ENCODE measurements at places on chromosomes 2 and 18. TPM values are rescaled to one million over a fixed set of nuclear protein-coding genes. Genes with fewer than 3 reads are reported as not detected.

GRCh38 chr2:113181258-113182051 lies 7.7 kb downstream of the PSD4 start:
- DNase-seq: no peak

- DNase-seq: no peak
These were observed 148.4 kb downstream of the CSRNP3 start for GRCh38 chr2:165617741-165618481.

GRCh38 chr2:11598228-11598731 lies 64.4 kb downstream of the GREB1 start:
- DNase-seq: no peak

DNA sequence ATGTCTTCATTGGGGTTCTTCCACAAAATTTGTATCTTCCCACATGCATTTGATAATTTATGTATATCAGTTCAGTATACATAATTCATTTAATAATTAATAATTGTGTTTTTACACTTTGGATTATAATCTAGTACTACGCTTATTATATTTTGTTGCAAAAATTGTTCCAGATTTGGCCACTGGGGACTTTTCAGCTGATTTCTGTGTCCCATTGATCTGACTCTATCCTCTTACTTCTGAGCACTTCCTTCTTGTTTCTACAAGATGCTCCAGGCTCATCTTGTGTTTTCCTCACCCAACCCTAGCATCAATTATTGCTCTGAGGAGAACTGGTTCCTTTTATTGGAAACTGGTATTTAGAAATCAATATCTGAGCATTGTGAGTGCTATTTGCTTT lies 215.3 kb upstream of the CDH19 start:
- DNase-seq: no peak

GRCh38 chr2:67900826-67901225 lies 162.0 kb downstream of the C1D start:
- DNase-seq: no peak

DNA sequence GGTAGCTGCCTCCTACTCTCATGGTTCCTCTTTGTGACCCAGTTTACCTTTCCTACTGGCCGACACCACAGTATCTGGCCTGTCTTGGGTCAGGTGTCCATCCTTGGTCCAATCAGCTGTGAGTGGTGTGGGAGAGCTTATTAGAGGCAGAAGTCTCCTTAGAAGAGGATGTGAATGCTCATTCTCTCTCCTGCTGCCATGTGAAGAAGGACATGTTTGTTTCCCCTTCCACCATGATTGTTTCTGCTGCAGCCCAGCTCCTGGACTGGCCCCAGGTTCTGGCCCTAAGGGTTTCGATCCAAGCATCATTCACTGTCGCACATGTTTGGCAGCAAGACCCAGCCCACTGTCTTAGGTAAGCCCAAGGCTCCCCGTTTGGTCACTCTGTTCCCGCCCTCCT lies 55.3 kb upstream of the TGIF1 start:
- DNase-seq: no peak

GRCh38 chr18:11268153-11268552 lies 118.8 kb upstream of the PIEZO2 start:
- DNase-seq: no peak

- no peak for DNase-seq
These were observed 79.7 kb downstream of the GBX2 start for GRCh38 chr2:236088368-236089057.

GRCh38 chr2:101754618-101755017 lies 57.1 kb downstream of the MAP4K4 start:
- no peak for DNase-seq

SERPINB11 gene
- total RNA-seq: not detected

All from activated B cell treated with CpG ODN at 0.5 μM for 24 hours (primary cell).